Activated CD4-positive, alpha-beta T cell treated with anti-CD3 and anti-CD28 coated beads, Interleukin-2, Interleukin-4, amounts not matched to agents 100 ng/mL and 50 ng/mL, durations not matched to agents 16 hours and 8 hours (primary cell): ENCODE measurements at places on chromosomes 5 and 9.

GRCh38 chr5:20572614-20573013, 584.6 kb upstream of the CDH18 start:
- DNase-seq: no peak

- DNase-seq: no peak
Measured at GRCh38 chr9:89792189-89793123, 187.6 kb downstream of the GADD45G start.

DNA sequence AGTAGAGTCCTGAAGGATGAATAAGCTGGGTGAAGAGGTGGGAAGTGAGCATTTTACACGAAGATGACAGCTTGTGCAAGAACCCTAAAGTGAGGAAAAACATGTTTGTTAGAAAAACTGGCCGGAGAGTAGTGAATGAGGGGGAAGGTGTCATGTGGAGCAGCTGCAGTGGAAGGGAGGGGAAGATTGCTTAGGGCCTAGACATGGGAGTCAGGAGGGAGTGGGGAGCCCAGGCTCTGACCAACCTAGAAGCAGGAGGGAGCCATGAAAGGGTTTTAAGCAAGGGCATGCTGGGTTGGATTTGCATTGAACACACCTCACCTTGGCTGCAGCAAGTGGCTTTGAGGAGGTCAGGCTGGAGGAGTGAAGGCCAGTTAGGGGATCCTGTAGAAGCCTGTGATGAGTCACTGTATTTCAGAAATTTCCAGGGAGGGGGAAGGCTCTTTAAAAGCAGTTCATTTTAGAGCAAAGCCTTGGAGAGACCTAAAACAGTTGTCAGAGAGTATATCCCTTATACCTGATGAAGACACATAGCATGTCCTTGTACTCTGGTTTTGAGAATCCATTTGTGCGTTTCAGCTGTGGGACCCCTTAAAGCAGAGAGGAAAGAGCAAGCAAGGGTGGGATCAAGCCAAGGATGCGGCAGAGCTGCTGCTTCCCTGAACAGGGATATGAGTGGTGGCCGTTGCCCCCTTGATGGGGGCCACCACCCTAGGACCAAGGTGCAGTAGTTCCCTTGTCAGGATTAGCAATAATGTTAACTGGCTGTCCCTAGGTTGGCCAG, 45.4 kb downstream of the ANGPTL2 start:
- no peak for DNase-seq

DNA sequence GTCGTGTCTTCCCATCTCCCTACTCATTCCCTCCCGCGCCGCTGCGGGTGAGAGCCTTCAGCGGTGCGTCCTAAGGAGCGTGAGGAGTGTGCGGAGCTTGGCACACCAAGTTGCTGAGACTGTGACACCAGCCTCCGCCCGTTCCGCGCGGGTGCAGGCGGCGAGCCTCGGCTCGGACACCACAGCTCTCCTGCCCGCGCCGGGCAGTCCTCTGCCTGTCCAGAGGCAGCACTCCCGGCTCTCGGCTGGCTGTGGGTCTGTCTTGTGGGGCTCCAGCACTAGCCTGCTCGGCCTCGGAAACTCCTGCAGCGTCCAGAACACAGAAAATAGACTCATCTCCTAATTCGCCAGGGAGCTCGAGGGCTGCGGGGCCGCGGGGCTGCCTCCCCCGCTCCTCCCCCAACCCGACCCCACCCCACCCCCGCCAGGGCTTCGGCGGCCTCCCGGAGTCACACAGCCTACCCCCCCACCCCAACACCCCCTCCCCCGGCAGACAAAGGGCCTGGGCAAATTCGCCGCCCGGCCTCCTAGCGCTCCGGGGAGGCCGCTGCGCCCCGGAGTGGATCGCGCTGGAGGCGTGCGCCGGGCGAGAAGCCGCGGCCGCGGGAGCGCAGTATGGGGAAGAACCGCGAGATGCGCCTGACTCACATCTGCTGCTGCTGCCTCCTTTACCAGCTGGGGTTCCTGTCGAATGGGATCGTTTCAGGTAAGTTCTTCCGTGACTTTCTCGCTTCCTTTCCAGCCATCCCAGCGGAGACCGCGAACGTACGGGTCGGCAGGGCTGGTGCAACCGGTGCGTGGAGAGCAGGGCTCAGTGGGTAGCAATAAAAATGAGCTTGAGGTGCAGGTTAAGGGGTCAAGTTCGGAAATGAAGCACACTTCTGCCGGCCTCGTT, at the start of gene ADAMTS19:
Gene ADAMTS19, plus strand, starts transcription at position 522 of the 895 bp plus-strand sequence. Its CDS starts 94 bp downstream, at position 616.
- DNase-seq: peak; percentile 10

GRCh38 chr5:106862450-106863193, 808.1 kb downstream of the EFNA5 start:
- DNase-seq: no peak

GRCh38 chr5:91670122-91670521, 287.0 kb upstream of the ARRDC3 start:
- DNase-seq: no peak
